MCF 10A (cell line): ENCODE measurements at places on chromosomes 13 and 19. TPM values are rescaled to one million over a fixed set of nuclear protein-coding genes. Genes with fewer than 3 reads are reported as not detected.

DNA sequence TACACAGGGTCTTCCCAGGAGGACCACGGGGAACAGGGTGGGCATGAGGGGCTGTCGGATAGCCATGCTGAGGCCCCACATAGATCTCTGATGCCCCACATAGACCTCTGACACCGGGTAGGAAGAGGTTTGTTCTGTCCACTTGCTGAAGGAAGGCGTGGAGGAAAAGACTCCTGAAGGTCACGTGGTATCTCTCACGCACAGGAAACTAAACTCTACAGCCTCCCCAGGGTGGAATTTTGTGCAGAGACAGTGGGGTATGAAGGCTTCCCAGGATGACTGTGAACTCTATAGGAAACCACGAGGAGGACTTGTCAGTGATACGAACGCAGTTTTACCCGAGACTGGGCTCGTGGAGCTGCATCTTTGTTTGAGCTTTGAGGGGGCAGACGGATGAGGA, 2.8 kb downstream of the EVI5L start:
- no peak for DNase-seq

GRCh38 chr13:71871844-71872243, 4.8 kb upstream of the DACH1 start:
- DNase-seq = no peak

GRCh38 chr13:105952973-105953290, 582.5 kb downstream of the EFNB2 start:
- no peak for DNase-seq

- DNase-seq = no peak
Measured at GRCh38 chr13:51025245-51025905, 85.7 kb downstream of the C13orf42 start.

GRCh38 chr19:42352301-42353259, 27.1 kb downstream of the MEGF8 start:
- DNase-seq = no peak

GRCh38 chr13:62678039-62678438, 1262.4 kb upstream of the PCDH20 start:
- no peak for DNase-seq

Gene KCNJ14
- total RNA-seq = 1.6 and 2.7 TPM in 2 replicates

DNA sequence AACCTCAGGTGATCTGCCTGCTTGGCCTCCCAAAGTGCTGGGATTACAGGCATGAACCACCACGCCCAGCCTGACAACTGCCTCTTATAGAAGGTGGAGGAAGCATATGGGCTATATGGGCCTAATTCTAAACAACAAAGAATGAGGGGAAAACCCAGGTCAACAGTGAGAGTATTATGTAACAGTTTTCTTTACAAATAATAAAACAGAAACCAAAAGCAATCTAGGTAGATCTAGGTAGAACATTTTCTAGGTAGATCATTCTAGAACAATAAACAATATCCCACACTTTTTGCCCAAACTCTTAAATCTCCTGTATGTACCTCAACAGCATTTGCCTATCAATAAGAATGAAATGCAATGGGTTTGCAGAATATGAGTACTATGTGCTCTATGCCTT, 267.4 kb downstream of the ABCC4 start:
- DNase-seq = no peak

- no peak for DNase-seq
Measured at GRCh38 chr19:29992233-29992867, 50.3 kb downstream of the URI1 start.

Gene NLRP8
- not detected in 2 replicates for total RNA-seq

GRCh38 chr13:28533125-28533436, 38.2 kb upstream of the FLT1 start:
- no peak for DNase-seq

GRCh38 chr13:112978561-112979405, 9.8 kb downstream of the MCF2L start:
- no peak for DNase-seq

DNA sequence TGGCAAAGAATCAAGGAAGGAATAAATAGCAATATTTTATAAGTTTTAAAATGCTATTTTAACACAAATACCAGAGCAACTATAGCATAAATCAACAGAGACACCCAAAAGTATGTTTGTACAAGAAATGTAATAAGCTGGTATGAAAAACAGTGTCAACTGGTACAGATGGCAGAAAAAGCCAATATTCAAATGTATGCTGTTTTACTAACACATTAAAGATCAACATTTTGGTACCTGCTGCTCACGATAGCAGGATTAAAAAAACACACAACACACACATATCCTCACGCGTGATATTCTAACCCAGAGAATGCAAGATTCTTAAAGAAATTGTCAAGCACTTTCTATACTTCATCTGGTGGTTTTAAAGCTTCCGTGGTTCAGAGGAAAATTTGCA, 48.1 kb upstream of the C19orf12 start:
- no peak for DNase-seq

DNA sequence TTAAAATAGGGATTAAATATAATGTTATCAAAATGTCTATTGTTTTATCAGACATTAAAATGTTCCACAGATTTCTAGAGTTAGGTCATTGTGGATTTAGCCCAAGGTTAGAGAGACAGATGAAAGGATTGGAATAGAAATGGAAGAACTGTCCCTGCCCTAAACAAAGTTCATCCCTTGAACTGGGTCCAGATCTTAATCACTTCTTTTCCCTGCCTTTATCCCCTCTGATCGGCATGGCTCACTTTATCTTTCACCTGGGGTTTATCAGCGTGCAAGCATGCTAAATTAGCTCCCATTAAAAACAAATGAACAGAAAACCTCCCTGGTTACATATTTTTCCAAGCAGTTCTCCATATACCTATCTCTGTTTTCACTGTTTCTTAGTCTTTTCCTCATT, 23.4 kb upstream of the ARGLU1 start:
- DNase-seq = no peak

DNA sequence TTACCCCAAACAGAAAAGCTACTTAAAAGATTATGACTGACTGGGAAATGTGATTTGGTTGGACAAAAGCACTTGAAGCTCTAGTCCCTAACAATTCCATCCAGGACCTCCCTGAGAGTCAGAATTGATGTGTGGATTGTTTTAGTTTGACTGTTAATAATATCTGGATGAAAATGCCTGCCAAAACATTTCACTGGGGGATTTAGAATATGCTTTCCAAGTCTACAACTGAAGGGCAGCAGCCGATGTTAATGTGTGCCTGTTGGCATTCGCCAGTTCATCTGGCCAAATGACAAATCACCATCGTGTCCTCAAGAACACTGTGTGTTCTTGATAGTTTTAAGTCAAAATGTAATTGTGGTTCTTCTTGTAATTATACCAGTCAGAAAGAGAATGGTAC, 76.0 kb upstream of the TSC22D1 start:
- no peak for DNase-seq

DNA sequence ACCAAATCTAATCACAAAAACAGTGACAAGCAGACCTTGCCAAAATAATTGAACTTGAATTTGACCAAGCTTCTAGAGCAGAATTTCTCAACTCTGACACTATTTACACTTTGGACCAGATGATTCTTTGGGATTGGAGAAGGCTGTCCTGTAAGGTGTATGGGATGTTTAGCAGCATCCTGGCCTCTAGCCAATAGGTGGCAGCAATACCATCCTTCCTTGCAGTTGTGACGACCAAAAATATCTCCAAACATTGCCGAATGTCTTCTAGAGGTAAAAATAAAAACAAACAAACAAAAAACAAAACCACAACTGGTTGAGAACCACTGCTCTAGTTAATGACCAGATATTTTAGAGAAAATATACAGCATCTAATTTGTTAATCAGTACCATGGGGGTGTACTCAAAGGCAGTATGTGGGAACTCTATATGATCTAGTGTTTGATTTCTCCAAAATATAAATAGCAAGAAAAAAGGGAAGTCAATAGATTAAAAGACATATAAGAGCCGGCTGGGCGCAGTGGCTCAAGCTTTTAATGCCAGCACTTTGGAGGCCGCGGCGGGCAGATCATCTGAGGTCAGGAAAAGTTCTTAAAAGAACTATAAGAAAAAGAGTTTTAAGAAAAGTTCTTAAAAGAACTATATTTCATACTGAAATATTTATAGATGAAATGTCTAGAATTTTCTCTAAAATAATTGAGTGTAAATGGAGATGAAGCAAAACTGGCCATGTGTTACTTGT, 60.9 kb upstream of the ZNF527 start:
- no peak for DNase-seq

GRCh38 chr13:56396318-56396717, 744.4 kb upstream of the PRR20A start:
- DNase-seq = no peak

Gene OR7A5
- total RNA-seq = not detected in 2 replicates

GRCh38 chr13:27194895-27195764, 23.5 kb upstream of the USP12 start:
- DNase-seq = peak; percentile 93

GRCh38 chr19:11444059-11444458, 8.6 kb downstream of the PRKCSH start:
- peak; percentile 18 for DNase-seq

- DNase-seq = peak; percentile 49
Measured at GRCh38 chr19:14073925-14074838, 1.6 kb downstream of the MISP3 start.

DNA sequence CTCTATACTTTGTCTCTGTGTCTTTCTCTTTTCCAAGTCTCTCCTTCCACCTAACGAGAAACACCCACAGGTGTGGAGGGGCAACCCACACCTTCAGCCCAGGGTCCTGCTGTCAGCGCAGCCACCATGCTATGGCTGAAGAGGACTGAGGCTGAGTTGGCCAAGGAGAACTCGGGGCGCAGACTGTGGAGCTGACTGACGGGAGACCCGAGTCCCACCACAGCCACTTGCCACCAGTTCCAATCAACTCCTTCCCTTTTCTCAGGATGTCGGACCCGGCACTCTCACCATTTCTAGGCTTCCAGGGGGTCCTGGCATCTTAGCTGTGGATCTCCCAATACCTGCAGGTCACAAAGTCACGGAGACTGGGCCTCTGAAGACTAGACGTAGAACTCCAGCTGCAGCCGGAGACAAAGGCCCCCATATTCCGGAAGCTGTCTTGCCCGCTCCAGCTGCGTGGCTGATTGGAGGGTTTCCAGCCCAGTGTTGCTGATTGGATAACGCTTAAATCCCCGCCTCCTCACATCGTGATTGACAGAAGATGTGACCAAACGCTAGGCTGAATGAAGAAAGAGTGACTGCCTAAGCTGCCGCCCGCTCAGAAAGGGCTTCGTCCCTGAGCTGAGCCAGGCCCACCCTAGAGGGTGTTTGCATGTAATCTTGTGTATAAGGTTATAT, 63.6 kb downstream of the ZNF429 start:
- no peak for DNase-seq

DNA sequence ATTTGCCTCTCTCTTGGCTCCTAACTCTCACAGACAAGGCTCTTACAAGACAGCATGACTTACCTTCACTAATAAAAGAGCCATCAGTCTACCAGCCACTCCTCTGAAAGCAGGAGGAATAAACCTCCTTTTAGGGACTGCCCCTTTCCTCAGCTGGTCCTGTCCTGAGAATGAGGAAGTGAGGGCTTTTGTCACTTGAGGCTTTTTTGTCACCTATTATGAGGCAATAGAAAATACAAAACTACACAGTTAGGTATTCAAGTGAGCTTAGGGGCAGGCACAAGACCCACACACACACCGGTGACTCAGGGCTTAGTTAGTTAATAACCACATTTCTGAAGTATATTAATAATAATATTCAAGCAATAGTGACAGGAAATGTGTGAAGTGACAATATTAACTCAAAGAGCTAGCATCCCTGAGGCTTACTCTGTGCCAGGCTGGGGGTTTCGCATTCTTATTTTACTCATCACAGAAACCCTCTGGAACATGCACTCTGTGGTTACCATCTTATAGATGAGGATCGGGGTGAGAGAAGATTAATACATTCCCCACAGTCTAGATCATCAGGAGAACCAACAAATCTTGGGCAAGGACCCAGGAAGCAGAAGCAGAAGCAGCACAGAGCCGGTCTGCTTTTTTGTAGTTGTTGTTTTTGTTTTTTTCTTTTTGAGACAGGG, 379.9 kb downstream of the LIG4 start:
- DNase-seq = peak; percentile 29

DNA sequence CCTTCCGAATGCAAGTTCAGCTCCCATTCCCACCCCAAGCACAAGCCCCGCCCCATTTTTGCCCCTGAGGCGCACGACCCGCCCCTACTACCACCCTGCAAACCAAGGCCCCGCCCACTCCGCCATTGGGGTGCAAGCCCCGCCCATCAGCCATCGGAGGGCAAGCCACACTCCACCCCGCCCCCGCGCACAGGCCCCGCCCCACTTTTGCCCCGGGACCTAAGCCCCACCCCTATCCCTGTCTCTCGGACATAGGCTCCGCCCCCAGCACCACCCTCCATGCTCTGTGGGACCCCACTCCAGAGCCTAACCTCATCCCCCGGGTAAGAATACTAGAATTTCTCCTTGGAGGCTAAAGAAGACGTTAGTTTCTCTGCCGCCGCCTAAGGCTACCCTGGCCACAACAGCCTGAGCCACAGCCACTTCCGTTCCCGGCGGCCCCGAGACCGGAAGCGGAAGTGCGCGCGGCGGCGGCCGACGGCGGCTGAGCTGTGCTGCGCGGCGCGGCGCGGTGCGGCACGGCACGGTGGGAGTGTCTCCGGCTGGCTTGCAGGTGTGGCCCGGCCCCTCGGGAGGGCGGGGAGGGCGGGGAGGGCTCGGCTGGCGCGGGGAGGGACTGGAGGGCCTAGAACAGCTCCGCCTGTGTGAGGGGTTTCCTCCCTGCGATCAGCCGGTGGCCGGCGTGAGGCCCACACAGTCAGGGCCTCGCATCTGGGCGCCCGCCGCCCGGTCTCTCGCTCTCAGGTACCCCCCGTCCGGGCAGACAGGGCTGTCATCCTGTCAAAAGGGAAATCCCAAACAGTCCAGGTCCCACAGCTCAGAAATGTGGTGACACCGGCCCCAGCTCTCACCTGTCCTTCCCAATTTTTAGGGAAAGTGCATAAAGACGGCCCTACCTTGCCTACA, at the start of gene ZNF333:
TSS of gene ZNF333 (plus strand) at position 451 of the 906 bp plus-strand sequence. CDS start 3,444 bp downstream, outside the sequence.
- peak; percentile 89 for DNase-seq

DNA sequence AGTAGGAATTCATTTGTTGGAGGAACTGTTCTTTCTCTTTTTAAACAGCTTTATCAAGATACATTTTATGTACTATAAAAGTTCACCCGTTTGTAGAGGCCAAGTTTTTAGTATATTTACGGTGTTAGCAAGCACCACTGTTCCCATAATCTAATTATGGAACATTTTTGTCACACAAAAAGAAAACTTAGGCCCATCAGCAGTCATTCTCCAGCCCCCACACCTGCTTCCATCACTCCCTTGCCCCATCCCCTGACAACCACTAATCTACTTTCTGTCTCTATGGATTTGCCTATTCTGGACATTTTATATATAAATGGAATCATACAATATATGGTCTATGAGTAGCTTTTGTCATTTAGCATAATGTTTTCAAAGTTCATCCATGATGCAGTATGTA, 465.0 kb downstream of the DCT start:
- no peak for DNase-seq

Gene RPS5
- total RNA-seq = 1,779 and 1,872 TPM in 2 replicates

Gene ZFP36
- 83.7 and 98.4 TPM in 2 replicates for total RNA-seq

DNA sequence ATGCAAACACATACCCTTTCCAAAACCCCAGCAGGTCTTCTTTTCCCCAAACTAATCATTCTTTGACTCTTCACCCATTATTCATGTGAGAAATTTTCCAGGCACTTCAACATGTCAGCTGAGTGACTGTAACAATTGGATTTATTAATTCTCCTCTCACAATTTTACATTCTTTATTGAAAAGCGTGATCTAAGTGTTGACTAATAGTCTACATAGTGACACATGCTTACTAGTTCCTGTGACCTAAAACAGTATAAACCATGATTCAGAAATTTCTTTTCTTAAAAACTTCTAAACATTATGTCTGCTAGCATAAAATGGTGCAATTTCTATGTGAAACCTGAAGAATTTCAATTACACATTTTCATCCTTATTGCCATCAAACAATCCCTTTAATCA, 532.3 kb downstream of the GPC5 start:
- DNase-seq = no peak

GRCh38 chr13:28719227-28720055, 671 bp upstream of the SLC46A3 start:
- peak; percentile 55 for DNase-seq
